ENCODE measurements at places on chromosomes 16 and 17. TPM values are rescaled to one million over a fixed set of nuclear protein-coding genes. Genes with fewer than 3 reads are reported as not detected.

The ANKFY1 gene
- total RNA-seq = 63.9 TPM

The TP53TG3C gene
- not detected for total RNA-seq

The PLK1 gene
- total RNA-seq = 169 TPM

The RND2 gene
- 0.26 TPM for total RNA-seq

The RAPGEFL1 gene
- total RNA-seq = 14.9 TPM

The KRTAP3-1 gene
- not detected for total RNA-seq

The MT1E gene
- 22.2 TPM for total RNA-seq

The CCL7 gene
- not detected for total RNA-seq

The ELMO3 gene
- total RNA-seq = 32.4 TPM

The SCRN2 gene
- 31.7 TPM for total RNA-seq

The C16orf78 gene
- total RNA-seq = not detected

The NACA2 gene
- total RNA-seq = not detected

The PTX4 gene
- 0.39 TPM for total RNA-seq

The PPP1R27 gene
- not detected for total RNA-seq

The KIF2B gene
- not detected for total RNA-seq

The TRIM25 gene
- total RNA-seq = 63.8 TPM

The CMTM2 gene
- 0.65 TPM for total RNA-seq

The P4HB gene
- 636 TPM for total RNA-seq

The CCL8 gene
- total RNA-seq = not detected

The RFFL gene
- 38.1 TPM for total RNA-seq

The KRTAP4-8 gene
- total RNA-seq = not detected

The ITGAL gene
- 0.50 TPM for total RNA-seq

The RNF112 gene
- total RNA-seq = 2.3 TPM

The EXOC3L1 gene
- not detected for total RNA-seq

The TRAF4 gene
- total RNA-seq = 159 TPM

The SPATA22 gene
- total RNA-seq = not detected

The G6PC1 gene
- not detected for total RNA-seq

The MYOCD gene
- total RNA-seq = not detected

The NETO2 gene
- total RNA-seq = 41.2 TPM

The NEUROD2 gene
- not detected for total RNA-seq

The DNAH3 gene
- total RNA-seq = 0.70 TPM

The PRSS8 gene
- 154 TPM for total RNA-seq

The CA7 gene
- total RNA-seq = not detected

The KRTAP16-1 gene
- not detected for total RNA-seq

The EVPL gene
- total RNA-seq = 77.8 TPM

The IRF8 gene
- not detected for total RNA-seq

The TNFSF13 gene
- total RNA-seq = 46.4 TPM

The IKZF3 gene
- total RNA-seq = 0.04 TPM

The OTOA gene
- total RNA-seq = not detected

The TBC1D3I gene
- 0.81 TPM for total RNA-seq

The AATK gene
- total RNA-seq = 2.4 TPM

The WDR45B gene
- total RNA-seq = 84.9 TPM

The HBA2 gene
- not detected for total RNA-seq

The OR1F1 gene
- 1.4 TPM for total RNA-seq

The CRISPLD2 gene
- 19.9 TPM for total RNA-seq

The TBX6 gene
- total RNA-seq = 9.6 TPM

The PLEKHH3 gene
- 22.5 TPM for total RNA-seq

The TMIGD1 gene
- not detected for total RNA-seq

All from PC-9 (cell line).